Heart left ventricle (tissue), 16 donors: ENCODE measurements at places on chromosomes 5 and 9. TPM values are rescaled to one million over a fixed set of nuclear protein-coding genes. Genes with fewer than 3 reads are reported as not detected.
A peak's percentile ranks its signal among the peaks of the same experiment; 100 is the strongest.

- DNase-seq, result peak; percentile 39
These were observed 40.6 kb upstream of the ITGA2 start for GRCh38 chr5:52948418-52949076.

DNA sequence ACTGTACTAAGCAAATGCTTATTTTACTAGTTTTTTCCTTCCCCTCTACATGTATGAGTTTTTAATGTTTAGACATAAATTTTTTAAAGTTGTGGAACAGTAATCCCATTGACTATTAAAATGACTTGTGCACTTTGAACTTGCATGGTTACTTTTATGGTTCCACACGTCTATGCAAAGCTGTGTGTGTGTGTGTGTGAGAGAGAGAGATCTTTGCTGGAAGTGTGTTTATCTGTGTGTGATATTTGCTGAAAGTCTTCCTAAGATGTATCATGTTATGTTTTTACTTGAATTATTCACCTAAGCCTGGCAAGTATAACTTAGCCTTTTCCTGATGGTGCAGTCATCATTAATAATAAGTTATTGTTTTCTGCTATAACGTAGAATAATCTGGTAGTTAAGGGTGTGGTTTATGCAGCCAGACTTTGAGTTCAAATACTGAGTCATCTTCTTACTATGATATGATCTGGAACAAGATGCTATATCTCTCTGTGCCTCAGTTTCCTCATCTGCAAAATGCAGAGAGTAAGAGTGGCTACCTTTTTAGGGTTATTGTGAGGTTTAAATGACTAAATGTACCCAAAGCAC lies 138.6 kb downstream of the SMARCA2 start:
- no peak for DNase-seq

- no peak for DNase-seq
These were observed 44.4 kb upstream of the APC start for GRCh38 chr5:112693301-112693700.

- no peak for DNase-seq
These were observed 343.0 kb downstream of the RAB3C start for GRCh38 chr5:58925627-58926540.

GRCh38 chr5:155906046-155906445 lies 420.9 kb upstream of the SGCD start:
- no peak for DNase-seq

- DNase-seq, result no peak
These were observed 377.6 kb downstream of the BRINP1 start for GRCh38 chr9:118991366-118992285.

DNA sequence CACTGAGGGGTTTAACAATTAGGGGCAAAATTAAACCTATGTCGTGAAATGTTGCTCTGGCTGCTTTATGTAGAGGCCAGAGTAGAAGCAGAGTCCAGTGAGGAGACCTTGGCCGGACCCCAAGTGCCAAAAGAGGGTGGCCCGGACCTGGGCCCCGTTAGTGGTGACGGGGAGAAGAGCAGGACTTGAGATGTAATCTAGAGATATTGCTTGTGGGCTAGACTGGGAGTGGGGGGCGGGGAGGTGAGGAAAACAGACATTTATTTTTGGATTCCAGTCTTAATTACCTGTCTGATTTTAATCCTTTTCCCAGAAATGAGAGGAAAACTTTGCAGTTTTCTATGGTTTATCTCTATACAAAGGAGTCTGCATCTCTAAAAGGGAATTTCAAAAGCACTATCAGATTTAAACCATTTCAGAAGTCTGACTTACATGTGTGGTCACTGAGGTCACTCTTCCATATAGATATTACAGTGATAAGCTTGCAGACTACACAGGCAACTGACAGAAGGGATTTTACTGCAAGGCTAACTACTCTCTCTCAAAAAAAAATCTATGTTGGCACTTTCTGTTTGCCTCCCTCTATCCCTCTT lies 108.1 kb downstream of the MED27 start:
- no peak for DNase-seq

GRCh38 chr9:127505396-127506116 lies 54.2 kb downstream of the LRSAM1 start:
- DNase-seq, result no peak

- DNase-seq, result peak; percentile 45
These were observed 38.2 kb downstream of the ETF1 start for GRCh38 chr5:138504799-138505198.

- DNase-seq, result no peak
These were observed 10.9 kb downstream of the DNLZ start for GRCh38 chr9:136352682-136353081.

FAM200C gene
- 3.1 TPM for total RNA-seq

GLRA1 gene
- not detected for total RNA-seq

SLC25A2 gene
- not detected for total RNA-seq

RPL12 gene
- total RNA-seq, result 496 TPM

ELOVL7 gene
- 1.00 TPM for total RNA-seq

C9orf50 gene
- total RNA-seq, result not detected

NMUR2 gene
- not detected for total RNA-seq
